Naive thymus-derived CD4-positive, alpha-beta T cell (primary cell): ENCODE measurements at places on chromosomes 5 and 9. TPM values are rescaled to one million over a fixed set of nuclear protein-coding genes. Genes with fewer than 3 reads are reported as not detected.

PPP3R2 gene
- total RNA-seq, result not detected

- no peak for DNase-seq
These were observed 164.6 kb upstream of the MEF2C start for GRCh38 chr5:89047571-89047970.

DNA sequence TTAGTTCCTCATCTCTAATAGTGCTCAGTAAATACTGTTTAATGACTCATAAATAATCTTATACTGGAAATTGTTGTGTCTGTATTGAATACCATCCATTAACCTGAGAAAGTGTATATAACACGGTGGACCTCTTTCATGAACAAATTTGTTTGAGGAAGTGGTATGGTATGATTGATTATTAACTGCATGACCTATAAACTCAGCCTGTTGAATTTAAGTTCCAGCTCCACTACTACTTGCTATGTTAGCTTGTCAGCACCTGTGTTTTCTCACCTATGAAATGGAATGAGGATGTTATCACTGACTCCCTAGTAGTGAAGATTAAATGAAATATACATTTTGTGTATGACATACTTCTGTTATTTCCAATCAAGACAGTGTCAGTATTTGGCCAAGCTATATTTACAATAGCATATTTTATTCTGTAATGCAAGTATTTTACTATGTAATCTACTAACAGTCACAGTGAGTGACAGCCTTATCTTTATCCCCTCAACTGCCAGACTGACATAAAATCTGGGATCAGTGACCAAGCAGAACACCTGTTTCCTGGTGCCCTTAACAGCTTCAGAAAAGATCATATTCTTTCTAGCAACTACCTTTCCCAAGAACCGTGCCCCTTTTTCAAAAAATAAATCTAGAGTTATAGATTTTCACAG, 77.3 kb upstream of the ITGA1 start:
- DNase-seq, result no peak

DNA sequence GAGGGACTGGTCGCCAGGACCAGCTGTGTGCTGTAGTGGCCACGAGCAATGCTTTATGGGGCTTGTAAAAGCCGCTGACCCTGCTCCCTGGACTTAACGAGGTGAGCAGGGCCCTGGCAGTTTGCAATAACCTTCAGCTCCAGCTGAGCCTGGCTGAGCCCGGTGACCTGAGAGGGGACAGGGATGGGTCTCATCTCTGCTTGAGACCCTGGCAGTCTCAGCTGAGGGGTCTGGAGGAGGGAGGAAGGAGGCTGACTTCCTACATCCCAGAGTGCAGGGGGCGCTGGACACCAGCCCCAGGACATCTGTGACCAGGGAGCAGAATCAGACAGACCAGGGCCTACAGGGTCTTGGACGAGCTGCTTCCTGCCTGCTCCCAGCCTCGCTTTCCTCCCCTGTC, 277.5 kb upstream of the MVB12B start:
- DNase-seq, result no peak

DNA sequence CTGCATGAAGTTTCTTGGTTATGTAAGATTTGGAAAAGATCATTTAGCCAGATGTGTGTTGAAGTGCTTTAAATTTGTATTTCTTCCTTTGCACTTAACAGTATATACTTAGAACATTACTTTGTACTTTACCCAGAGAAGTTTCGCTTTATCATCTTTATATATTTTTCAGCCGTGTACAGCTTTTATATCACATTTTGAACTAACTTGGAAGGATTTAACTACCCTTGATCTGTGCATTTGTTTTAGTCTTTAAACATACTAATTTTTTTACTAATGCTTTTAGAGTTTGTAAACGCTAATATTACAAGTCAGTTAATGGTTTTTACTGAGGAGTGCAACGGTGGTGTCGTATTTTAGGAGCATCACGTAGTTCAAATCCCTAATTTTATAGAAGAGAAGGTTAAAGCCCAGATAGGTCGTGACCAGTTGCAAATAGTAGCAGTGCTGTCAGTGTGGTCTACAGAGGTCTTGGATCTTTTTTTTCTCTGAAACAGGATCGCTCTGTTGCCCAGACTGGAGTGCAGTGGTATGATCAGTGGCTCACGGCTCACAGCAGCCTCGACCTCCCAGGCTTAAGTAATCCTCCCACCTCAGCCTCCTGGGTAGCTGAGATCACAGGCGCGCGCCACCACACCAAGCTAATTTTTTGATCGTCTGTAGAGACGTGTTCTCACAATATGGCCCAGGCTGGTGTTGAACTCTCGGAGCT, 2.0 kb downstream of the MATR3 start:
- no peak for DNase-seq

DNA sequence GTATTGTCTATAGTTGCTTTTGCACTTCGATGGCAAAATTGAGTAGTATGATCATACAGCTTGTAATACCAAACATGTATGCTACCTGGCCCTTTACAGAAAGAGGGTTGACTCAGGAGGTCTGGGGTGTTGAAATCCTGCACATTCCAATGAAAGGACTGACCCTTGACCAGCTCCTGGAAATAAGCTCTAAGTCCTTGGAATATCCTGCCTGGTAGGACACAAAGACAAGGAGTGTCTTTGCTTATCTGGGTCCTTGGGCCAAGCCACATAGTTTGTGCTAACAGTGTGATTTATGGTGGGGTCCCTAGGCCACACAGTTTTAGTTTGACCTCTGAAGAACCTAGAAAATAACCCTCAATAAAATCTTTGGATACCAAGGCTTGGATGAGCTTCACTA, 89.3 kb upstream of the FTMT start:
- no peak for DNase-seq
